Spinal cord (tissue), 10 donors: ENCODE measurements at places on chromosomes 2 and 18.
A peak's percentile ranks its signal among the peaks of the same experiment; 100 is the strongest.

- no peaks in the 10 kb centered on the region for H3K4me1 ChIP-seq
- H3K4me3 ChIP-seq, result no peak overlapping the region
- no peak for DNase-seq
- no peak overlapping the region for H3K27ac ChIP-seq
- no peaks in the 10 kb centered on the region for H3K36me3 ChIP-seq
- H3K27me3 ChIP-seq, result no peaks in the 10 kb centered on the region
Observed at GRCh38 chr2:72757177-72757775, 68.6 kb downstream of the EXOC6B start.

GRCh38 chr2:176494949-176495353 lies 225.7 kb downstream of the MTX2 start:
- H3K4me3 ChIP-seq, result no peak overlapping the region
- no peaks in the 10 kb centered on the region for H3K36me3 ChIP-seq
- DNase-seq, result no peak
- peaks cover 16% of the 10 kb centered on the region for H3K4me1 ChIP-seq
- H3K27ac ChIP-seq, result no peak overlapping the region
- H3K27me3 ChIP-seq, result no peaks in the 10 kb centered on the region

GRCh38 chr2:219174801-219175200 lies 1.9 kb downstream of the CNPPD1 start:
- H3K4me1 ChIP-seq, result peaks cover 27% of the 10 kb centered on the region
- H3K4me3 ChIP-seq, result no peak overlapping the region
- no peaks in the 10 kb centered on the region for H3K27me3 ChIP-seq
- no peak overlapping the region for H3K27ac ChIP-seq
- DNase-seq, result no peak

DNA sequence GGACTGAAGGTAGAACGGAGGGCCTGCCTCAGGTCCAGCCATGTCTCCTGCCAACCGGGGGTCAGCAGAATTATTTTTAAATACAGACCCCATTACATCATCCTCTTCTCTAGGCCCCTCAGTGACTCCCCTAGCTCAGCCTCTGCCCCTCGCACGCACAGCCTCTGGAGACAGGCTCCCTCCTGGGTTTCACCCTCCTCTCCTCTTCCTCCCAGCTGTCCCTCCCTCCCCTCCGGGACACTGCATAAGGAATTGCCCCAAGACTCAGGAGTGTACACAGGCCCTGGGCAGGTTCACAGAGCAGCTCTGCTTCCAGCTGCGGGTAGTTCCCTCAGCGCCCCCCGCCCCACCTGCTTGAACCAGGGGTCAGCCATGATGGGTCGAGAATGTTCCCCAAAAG lies 520.2 kb upstream of the MYT1L start:
- peaks cover 58% of the 10 kb centered on the region for H3K4me1 ChIP-seq
- H3K27ac ChIP-seq, result no peak overlapping the region
- no peak overlapping the region for H3K4me3 ChIP-seq
- no peak for DNase-seq
- H3K27me3 ChIP-seq, result no peaks in the 10 kb centered on the region
- H3K36me3 ChIP-seq, result peaks cover 2% of the 10 kb centered on the region

- H3K4me3 ChIP-seq, result no peak overlapping the region
- H3K4me1 ChIP-seq, result no peaks in the 10 kb centered on the region
- no peaks in the 10 kb centered on the region for H3K27me3 ChIP-seq
Observed at GRCh38 chr2:153588408-153588807, 109.8 kb upstream of the RPRM start.

- peaks cover 22% of the 10 kb centered on the region for H3K27me3 ChIP-seq
- H3K27ac ChIP-seq, result no peak overlapping the region
- no peak for DNase-seq
- peaks cover 16% of the 10 kb centered on the region for H3K4me1 ChIP-seq
- H3K36me3 ChIP-seq, result peaks cover 2% of the 10 kb centered on the region
Observed at GRCh38 chr2:241038374-241039180, 40.2 kb downstream of the SNED1 start.

GRCh38 chr2:188506843-188507242 lies 215.2 kb downstream of the GULP1 start:
- H3K27ac ChIP-seq, result no peak overlapping the region
- DNase-seq, result no peak
- H3K27me3 ChIP-seq, result no peaks in the 10 kb centered on the region

- no peaks in the 10 kb centered on the region for H3K36me3 ChIP-seq
- no peaks in the 10 kb centered on the region for H3K27me3 ChIP-seq
- H3K4me3 ChIP-seq, result no peak overlapping the region
- no peak overlapping the region for H3K27ac ChIP-seq
- no peaks in the 10 kb centered on the region for H3K4me1 ChIP-seq
- no peak for DNase-seq
Observed at GRCh38 chr2:29202819-29203495, 87.7 kb downstream of the CLIP4 start.

GRCh38 chr2:120267348-120267747 lies 14.7 kb downstream of the RALB start:
- no peaks in the 10 kb centered on the region for H3K36me3 ChIP-seq
- no peak overlapping the region for H3K27ac ChIP-seq
- no peaks in the 10 kb centered on the region for H3K27me3 ChIP-seq
- no peaks in the 10 kb centered on the region for H3K4me1 ChIP-seq

DNA sequence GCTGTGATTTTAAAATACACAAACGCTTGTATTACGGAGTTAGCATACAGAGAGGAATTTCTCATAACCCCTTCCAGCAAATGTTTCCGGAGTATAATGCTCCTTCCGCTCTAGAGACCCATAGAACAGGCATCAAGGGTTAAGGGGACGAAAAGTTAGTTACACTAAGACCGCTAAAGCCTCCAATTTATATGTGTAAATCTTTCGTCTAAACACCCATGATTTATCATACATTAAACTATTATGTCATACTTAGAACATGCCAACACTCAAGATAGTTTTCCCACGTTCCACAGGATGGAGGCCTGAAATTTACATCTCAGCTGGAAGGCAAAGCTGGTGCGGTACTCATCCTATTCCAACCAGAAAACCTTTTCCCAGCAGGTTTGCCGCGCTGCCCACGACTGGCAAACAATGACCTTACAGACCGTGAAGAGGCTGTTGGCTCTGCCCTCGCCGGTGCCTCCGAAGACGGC lies 650 bp downstream of the ORMDL1 start:
- H3K4me3 ChIP-seq, result peak overlapping the region; percentile 86
- H3K4me1 ChIP-seq, result no peaks in the 10 kb centered on the region
- no peaks in the 10 kb centered on the region for H3K27me3 ChIP-seq
- peak; percentile 56 for DNase-seq
- H3K27ac ChIP-seq, result peak overlapping the region; percentile 97
- peaks cover 14% of the 10 kb centered on the region for H3K36me3 ChIP-seq
